Uterus (tissue), 4 donors: ENCODE measurements at places on chromosomes 2 and 18.

GRCh38 chr2:159262226-159262625, 24.3 kb downstream of the WDSUB1 start:
- DNase-seq = no peak

- DNase-seq = no peak
Measured at GRCh38 chr2:3073041-3073595, 304.5 kb downstream of the EIPR1 start.

DNA sequence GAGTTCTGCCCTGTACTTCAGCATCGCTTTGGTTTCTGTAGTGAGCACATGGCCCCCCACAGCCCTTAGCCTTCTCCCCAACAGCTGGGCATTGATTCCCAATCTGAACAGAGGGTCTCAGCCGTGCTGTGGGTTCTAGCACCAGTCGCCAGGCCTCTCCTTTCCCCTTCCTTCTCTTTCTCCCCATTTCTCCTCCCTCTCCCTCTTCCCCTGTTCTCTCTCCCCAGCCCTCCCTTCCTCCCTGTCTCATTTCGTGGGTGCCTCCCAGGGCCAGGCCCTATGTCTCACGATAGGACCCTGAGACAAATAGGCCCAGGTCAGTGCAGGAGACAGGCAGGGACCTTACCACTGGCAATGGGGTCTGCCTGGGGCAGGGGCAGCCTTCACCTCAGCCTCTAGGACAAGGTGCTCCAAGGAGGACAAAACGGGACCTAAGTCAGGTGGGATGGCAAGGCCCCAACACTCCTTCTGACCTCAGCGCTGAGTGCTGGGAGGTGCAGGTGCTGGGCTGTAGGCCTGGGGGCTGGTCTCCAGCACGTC, 143.4 kb upstream of the GPC1 start:
- DNase-seq = no peak

DNA sequence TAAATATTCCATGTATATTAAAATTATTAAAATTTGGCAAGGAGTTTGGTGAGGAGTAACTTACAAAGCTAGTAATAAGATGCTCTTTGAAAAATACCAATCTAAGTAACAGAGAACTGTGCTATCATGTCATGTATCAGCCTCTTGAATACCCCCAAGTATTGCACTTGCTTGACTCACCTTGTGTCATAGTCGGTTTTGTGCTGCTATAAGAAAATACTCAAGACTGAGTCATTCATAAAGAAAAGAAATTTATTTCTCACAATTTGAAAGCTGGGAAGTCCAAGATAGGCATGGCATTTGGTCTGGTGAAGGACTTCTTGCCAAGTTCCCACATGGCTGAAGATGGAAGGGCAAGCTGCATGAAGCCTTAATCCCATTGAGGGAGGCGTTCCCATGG, 179.2 kb downstream of the MEMO1 start:
- no peak for DNase-seq

GRCh38 chr2:166944909-166945308, 56.6 kb downstream of the XIRP2 start:
- DNase-seq = no peak

- no peak for DNase-seq
Measured at GRCh38 chr2:158366342-158366741, 90.2 kb downstream of the CCDC148 start.

DNA sequence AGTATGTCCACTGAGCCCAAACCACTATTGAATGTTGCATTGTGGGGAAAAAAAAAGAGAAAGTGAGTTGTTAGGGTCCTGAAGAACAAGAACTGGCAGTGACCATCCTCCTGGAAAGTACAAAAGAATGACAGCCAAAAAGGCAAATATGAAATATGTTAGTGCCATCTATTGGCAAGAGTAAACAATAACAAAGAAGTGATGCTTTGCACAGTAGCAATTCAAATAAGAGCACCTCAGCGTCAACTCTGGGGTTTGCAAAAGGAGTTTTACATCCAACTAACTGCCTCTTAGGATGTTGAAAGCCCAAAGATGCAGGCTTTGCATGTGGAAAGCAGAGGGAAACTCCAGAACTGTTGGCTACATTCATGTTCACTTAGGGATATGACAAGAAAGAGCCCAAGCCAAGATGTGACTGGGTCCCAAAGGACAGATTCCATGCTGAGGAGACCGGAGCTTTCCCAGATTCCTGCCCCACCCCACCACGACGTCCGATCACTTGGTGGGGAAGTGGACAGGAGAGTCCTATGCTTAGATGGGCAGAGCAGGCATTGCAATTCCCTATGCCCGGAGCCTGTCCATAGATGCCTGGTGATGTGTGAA, 15.6 kb downstream of the TRABD2A start:
- DNase-seq = no peak

- DNase-seq = no peak
Measured at GRCh38 chr2:1397350-1397749, 15.9 kb upstream of the TPO start.

GRCh38 chr18:27632706-27633105, 447.6 kb upstream of the CHST9 start:
- DNase-seq = no peak

GRCh38 chr18:27666016-27666415, 480.9 kb upstream of the CHST9 start:
- no peak for DNase-seq

GRCh38 chr2:20061476-20061875, 10.0 kb upstream of the LAPTM4A start:
- no peak for DNase-seq

DNA sequence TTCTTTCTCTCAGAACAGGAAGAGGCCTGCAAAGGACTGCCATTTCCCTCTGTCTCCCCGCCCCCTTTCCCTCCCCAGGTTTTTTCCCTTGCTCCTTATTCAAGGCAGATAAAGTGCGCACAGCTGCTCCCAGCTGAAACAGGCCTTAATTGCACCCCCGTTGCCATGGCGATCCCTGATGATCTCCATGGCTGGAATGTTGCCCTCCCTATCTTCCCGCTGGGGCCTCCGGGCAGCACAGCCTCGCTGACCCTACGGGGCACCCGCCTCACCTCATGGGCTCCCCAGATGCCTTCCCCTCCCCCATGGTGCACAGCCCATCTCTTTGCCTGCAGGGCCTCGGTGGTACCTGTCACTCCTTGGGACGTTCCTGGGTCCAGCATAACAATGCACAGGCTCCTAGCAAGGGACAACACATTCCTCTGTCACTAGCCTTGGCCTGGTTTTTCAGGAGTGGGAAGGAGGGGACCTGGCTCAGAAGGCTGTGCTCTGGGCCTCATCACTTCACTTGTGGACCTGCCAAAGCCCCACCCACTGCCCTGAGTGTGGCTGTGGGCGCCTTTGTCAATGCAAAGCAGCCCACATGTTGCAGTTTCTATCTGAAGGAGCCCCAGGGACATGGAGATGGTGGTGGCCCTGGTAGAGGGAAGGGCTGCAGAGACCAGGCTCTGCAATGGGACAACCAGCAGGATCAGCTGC, 115.0 kb downstream of the CELF4 start:
- DNase-seq = no peak

DNA sequence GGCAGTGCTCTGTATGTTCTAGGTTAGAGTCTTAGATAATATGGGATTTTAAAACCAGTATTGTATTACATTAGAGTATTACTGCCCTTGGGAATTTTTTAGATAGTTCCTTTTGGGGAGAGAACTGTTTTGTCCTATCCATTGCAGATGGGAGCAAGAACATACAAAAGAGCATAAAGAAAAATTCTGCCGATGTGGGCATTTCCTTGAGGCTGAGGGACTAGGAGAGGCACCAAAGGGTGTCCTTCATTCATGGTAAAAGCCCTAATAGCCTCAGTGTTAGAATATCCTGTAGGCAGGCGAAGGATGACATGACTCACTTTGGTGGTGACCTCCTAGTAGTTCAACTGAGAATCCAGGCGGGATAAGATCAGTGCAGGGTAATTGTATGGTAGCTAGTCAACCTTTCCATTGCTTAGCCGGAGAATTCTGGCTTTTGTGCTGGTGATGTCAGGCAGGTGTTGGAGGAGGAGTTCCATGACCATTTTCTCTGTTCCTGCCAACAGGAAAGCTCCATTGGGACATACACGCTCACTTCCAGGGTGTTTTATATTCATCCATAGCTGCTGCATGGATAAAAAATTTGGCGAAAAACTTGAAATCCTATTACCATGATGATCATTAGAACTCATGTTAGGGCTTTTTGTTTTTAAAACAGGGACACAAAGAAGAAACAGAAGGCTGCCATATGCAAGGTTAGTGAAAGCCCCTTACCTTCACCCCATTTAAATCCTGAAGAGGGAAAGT, 28.1 kb downstream of the EPAS1 start:
- DNase-seq = no peak

GRCh38 chr2:177745531-177745930, 327.0 kb downstream of the PDE11A start:
- DNase-seq = no peak

GRCh38 chr18:68797871-68798270, at the start of gene CCDC102B:
TSS of gene CCDC102B (plus strand) at chr18:68798080. CDS start at chr18:68836764, 38,684 bp downstream.
- DNase-seq = no peak

DNA sequence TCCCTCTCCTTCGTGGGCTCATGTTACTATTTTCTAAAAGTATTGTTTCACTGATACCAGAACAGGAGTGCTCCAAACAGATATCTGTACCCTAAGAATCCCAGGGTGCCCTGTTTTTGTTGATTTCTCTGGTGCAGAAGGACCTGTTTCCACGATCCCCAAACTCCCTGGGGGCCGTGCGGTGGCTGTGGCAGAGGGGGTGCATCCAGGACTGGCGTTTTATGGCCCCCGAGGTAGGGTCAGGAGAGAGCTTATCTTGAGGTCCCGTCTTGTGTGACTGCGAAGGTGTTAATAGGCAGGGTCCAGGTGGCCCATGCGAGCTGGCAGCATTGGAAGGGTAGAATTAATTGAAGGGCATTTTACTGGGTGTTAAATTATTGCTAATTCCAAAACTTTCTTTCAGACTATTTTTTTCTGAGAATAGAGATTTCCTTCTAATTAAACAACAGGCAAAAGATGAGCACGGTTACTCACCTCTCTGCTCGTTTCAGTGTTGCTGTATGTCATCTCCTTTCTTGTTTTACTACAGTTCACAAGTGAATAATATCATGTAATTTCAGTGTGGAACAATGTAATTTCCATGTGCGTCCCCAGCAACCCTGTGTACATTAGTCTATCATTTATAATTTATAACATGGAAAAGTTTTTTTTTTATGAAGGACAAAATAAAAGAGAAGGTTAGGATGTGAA, 8.2 kb downstream of the TWIST2 start:
- no peak for DNase-seq

GRCh38 chr2:95158891-95159619, 593 bp downstream of the ZNF514 start:
- peak; percentile 42 for DNase-seq

DNA sequence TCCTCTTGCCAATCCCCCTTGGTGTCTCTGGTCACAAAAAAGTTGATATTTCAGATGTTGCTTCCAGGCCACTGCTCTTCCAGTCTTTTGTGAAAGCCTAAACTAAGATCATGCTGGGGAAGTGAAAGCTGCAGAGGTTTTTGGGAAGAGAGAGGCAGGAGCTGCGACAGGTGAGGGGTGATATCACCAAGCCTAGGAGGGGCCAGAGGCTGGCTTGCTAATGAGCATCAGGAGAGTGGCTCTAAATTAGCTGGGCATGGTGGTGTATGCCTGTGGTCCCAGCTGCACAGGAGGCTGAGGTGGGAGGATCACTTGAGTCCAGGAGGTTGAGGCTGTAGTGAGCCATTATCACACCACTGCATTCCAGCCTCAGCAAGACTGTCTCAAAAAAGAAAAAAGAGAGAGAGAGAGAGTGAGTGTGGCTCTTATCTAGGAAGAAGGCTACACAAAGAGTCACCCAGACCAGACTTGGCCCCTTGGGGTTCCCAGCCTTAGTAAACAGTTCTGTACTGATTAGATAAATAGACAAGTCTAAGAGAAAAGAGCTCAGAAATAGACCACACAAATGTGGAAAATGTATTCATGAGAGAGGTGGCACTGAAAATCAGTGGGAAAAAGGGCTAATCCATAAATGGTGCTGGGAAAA, 14.6 kb upstream of the CDK5R2 start:
- no peak for DNase-seq

GRCh38 chr2:85066006-85066740, 67.0 kb upstream of the TCF7L1 start:
- DNase-seq = no peak

- no peak for DNase-seq
Measured at GRCh38 chr2:28530782-28531181, 34.9 kb downstream of the PLB1 start.

DNA sequence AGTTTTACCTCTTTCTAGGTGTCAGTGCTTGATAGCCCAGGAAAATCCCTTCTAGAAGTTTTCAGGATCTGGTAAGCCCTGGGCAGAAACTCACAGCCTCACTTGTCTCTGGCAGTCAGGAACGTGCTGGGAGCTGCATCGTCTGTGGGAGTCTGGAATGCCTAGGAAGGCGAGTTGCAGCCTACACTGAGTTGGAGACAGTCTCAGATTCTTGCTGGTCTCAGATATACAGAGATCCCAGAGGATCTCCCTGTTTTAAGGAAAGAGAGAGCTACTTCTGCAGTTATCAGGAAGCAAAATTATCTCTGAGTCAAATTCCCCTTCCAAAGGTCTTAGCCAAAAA, 104.4 kb upstream of the CDC42EP3 start:
- peak; percentile 56 for DNase-seq

DNA sequence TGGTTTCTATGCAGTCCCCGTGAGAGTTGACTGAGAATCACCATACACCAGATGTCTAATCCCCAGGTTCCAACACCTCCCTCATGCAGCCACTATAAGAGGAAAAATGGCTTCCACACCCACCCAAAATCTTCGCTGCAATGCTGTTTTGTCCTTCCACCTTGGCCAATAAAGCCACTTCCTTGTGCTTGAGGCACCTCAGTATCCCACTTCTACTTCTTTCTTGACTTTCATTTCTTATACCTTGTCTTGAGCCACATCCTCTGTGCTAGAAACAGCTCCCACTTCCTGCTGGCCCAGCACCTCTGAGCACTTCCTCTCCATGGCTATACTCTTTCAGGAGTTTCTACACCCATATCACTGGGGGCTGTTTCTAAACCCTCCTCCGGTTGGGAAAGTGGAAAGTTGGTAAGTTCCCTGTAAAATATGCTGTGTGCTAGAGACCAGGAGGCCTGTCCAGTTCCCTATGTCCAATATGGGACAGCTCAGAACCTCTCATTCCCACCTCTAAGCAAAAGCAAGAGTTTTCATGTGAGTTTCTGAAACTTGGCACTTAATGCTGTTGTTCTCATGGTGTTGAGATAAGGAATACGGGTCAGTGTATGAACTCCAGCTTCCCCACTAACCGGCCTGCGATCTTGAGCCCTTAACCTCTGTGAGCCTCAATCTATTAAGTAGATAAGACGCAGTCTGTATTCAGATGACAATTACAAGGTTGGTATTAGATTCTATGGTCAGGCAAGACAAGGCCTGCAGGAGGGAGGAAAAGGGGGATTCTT, 209.1 kb upstream of the ID2 start:
- DNase-seq = no peak
